ENCODE measurements at places on chromosomes 6 and 20.

- DNase-seq: no peak
Measured at GRCh38 chr6:30964075-30964474, 19.4 kb upstream of the MUC21 start.

DNA sequence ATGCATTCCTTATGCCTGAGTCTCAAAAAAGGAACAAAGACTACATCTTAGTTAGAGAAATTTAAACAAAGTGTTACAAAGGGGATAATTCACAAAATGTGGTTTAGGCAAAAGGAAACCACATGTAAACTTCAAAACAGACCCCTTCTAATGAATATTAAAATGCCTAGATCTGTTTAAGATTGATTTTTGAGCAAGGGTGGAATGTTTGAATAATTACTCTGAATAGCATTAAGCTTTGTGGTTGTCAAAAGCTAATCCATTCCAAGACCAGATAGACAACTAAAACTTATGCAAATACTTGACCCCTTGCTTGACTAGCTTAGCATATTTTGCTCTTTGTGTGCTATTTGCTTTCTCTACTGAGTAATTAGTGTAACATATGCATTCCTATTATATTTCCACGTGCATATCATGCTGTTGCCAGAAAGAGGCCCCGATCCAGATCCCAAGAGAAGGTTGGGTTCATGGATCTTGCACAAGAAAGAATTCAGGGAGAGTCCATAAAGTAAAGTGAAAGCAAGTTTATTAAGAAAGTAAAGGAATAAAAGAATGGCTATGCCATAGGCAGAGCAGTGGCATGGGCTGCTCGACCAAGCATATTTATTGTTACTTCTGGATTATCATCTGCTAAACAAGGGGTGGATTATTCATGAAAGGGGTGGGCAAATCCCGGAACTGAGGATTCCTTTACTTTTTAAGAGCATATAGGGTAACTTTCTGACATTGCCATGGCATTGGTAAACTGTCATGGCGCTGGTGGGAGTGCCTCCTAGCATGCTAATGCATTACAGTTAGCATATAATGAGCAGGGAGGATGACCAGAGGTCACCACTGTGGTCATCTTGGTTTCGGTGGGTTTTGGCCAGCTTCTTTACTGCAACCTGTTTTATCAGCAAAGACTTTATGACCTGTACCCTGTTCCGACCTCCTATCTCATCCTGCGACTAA is 1193.4 kb upstream of the EYS start:
- no peak for DNase-seq

DNA sequence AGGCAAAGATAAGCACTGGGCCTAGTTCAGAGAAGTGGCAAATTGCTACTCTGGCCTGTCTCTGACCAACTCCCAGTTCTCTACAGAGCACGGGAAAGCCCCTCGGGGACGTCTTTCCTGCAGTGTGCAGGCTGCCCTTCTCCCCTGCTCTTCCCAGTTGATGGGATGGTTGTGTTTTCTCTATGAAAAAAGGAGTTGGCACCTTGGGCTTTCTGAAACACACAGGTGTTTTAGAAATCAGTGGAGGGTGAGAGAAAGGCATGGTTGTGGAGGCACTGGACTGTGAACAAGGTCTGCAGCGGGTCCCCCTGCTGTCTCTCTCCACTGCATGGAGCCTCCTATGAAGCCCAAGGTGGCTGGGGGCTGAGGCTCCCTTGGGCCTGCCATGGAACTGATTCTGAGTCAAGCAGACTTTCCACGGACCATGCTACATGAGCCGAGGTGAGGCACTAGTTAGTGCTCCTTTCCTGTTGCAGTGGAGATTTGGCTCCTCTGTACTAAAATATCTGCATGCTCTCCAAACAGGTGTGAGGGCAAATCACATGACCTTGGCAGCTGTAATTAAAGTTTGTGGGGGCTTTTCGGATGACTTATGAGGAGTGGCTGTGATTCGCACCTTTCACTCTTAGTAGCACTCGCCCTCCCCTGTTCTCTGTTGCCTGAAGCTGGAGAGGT is 16.3 kb downstream of the GTSF1L start:
- no peak for DNase-seq

DNA sequence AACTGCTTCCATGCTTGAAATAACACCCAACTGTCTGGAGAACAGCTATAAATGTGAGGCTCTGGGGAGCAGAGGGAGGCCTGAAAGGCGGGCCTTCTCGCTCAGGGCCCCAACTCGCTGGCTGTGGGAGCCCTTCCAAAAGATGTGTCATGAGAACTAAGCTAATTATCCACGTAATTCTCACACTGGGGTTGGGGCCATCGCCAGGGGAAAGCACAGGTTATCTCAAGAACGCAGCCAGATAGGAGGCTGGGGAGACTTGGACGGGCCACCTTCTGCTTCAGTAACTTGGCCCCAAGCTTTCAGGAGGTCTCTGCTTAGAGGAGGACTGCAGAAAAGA is 1.6 kb downstream of the PXDC1 start:
- DNase-seq: no peak

DNA sequence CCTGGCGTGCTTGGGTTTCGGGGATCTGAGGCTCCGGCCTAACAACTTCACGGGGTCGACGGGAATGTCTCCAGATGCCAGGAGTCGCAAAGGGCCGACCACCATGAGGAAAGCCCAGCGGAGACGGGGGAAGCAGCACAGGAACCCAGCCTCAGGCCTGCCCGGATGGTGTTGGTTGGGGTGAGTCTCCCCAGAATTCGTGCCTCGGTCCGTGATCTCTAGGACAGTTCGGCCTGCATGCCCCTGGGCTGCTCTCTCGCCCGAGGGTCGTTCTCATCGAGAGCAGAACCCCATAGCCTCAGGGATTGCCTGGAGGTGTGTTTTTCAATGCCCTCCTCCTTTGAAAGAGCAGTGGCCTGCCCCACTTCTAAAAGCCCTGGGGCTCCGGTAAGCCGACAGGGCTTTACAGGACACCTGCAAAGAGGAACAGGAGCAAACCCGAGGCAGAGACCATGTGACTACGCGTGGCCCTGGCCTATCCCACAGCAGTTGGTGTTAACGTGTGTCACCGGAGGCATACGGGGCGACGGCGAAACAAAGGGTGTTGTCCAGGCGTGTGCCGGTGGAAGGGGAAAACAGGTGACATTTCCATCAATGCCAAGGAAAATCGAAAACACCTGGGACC is 973.1 kb upstream of the DEFB115 start:
- no peak for DNase-seq

GRCh38 chr6:3151691-3152090 is 5.7 kb downstream of the TUBB2A start:
- DNase-seq: no peak

GRCh38 chr6:71420693-71421328 is 132.2 kb downstream of the OGFRL1 start:
- DNase-seq: peak; percentile 20

- no peak for DNase-seq
Measured at GRCh38 chr6:7025861-7026260, 81.9 kb upstream of the RREB1 start.

DNA sequence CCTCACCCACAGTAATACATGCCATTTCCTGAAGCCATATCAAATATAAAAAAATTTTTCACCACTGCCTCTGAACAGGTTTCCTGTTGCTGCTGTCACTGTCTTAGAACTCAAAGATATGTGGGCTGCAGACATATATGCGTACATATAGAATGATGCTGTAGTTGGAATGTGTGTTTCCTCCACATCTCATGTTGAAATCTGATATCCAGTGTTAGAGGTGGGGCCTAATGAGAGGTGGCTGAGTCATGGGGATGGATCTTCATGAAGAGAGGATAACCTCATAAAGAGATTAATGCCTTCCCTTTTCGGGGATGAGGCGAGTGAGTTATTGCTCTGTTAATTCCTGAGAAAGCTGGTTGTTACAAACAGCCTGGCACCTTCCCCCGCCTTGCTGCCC is 7.7 kb upstream of the SCP2D1 start:
- DNase-seq: no peak

- DNase-seq: no peak
Measured at GRCh38 chr20:10511170-10511508, 76.0 kb downstream of the SLX4IP start.

- DNase-seq: no peak
Measured at GRCh38 chr20:57208198-57208597, 58.2 kb downstream of the BMP7 start.

DNA sequence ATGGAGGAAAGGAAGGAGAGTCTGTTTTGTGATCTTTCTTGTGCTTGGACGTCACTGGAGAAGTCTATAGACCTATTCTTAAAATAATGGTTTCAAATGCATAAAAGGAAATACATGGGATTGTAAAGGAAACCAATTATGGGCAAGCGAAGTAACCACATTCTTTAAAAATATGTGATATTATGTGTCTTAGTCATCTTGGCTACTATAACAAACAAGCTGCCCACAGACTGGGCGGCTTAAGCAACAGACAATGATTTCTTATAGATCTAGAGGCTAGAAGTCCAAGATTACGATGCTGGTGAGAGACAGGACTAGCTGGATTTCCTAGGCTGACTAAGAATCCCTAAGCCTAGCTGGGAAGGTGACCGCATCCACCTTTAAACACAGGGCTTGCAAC is 49.4 kb upstream of the CD83 start:
- no peak for DNase-seq

GRCh38 chr20:10171864-10172751 is 46.5 kb upstream of the SNAP25 start:
- peak; percentile 50 for DNase-seq

GRCh38 chr6:157726892-157727628 is 96.0 kb upstream of the SNX9 start:
- DNase-seq: no peak

DNA sequence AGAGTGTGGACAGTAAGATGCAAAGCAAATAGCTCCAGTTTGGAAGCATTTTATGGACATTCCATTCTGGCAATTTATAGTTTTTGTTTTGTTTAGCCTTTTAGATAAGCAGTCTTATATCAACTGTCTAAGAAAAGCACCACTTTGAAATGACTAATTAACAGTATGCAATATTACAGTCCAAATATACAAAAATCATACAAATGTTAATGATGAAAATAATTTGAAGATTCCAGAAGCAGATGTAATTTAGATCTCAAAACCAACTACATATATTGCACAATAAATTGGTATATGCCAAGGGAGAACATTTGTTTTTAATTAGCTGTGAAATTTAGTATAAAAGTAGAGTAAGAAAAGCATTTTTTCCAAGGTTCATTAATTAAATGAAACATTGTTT is 158.8 kb downstream of the KIF6 start:
- DNase-seq: no peak

DNA sequence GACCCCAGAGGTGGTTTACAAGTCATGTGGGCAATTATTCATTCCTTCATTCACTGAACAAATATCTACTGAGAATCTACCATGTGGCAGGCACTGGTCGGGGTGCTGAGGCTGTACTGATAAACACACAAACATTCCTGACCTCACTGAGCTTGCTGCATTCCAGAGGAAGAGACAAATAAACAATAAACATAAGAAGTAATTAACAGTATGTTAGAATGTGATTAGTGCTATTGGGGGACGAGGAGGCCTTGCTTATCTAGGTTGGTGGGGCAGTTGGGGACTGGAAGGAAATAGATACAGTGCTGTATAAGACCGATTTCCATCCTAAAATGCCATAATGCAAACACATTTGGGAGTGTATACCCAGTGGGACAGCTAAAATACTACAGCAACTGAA is 44.1 kb downstream of the MAK start:
- no peak for DNase-seq

DNA sequence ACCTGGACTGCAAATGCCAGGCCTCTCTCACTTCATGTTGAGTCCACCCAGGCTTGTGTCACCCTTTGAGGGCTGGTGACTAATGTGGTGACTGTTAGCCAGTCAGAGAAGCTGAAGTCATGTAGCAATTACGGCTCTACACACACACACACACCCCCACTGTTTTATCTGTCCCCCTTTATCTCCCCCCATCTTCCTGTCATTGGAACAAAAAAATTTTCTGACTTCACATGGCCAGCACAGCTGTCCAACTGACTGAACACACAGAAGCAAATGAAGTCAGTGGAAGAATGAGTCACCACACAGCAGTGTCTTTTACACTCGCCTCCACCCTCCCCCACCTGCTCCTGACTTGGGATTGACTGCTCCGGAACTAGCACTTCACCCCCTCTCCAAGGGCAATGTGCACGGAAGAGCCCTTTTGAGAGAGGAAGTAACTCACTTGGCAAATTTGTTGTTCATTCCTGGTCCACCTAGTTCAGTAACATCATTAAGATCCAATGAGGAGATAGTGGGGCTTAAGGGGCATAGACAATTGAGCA is 198.0 kb downstream of the RNF144B start:
- no peak for DNase-seq

DNA sequence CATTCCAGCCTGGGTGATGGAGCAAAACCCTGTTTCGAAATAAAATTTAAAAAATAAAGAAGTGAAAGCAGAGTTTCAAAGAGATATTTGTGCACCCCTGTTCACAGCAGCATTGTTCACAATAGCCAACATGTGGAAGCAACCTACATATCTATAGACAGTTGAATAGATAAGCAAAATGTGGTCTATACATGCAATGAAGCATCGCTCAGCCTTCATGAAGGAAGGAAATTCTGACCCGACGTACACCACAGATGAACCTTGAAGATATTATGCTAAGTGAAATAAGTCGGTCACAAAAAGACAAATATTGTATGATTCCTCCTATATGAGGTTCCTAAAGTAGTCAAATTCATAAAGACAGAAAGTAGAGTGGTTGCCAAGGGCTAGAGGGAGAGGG is 6.5 kb upstream of the NCOA6 start:
- no peak for DNase-seq

- no peak for DNase-seq
Measured at GRCh38 chr6:24847402-24847801, 48.7 kb upstream of the ARMH2 start.

- no peak for DNase-seq
Measured at GRCh38 chr20:41345729-41346067, 5.1 kb downstream of the LPIN3 start.

DNA sequence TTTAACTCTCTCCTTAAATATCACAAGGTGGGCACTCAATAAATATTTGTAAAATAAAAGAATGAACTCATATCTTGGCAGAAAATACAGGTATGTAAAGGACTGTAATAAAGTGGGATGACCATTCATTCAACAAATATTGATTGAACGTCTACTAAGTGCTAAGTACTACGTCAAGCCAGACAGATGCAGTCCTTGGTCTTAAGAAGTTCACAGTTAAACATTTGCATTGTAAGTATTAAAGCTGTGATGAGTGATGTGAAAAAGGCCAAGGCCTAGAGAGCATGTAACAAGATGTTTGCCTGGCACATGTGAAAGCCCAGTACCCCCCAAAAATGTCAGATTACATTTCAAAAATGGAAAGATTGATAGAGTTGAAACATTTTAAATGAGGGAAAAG is 130.1 kb upstream of the TMEM170B start:
- no peak for DNase-seq

GRCh38 chr6:18400831-18401446 is 13.8 kb downstream of the RNF144B start:
- no peak for DNase-seq

DNA sequence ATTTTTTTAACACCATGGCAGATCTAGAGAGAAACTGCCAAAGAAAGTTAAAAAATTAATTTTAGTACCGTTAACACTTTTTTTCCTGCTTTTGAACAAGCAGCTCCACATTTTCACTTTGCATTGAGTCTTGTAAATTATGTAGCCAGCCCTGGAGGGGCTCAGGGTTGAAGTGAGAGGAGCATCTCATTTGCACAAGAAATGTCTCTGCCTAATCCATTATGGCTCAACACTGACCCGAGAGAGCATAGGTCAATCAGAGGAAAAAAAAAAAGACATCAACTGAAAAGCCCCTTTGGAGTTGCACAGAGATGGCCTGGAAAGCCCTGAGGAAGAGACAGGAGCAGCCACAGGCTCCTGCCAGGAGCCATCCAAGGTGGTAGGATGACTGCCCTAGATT is 4.3 kb upstream of the SLPI start:
- DNase-seq: no peak

Data from stimulated activated naive CD8-positive, alpha-beta T cell treated with anti-CD3 and anti-CD28 coated beads, Interleukin-15, Interleukin-2, amounts not matched to agents 100 U/mL and 50 U/mL, for 24 hours (primary cell).